CD4-positive, alpha-beta T cell (primary cell): ENCODE measurements at places on chromosomes 11 and 22.

DNA sequence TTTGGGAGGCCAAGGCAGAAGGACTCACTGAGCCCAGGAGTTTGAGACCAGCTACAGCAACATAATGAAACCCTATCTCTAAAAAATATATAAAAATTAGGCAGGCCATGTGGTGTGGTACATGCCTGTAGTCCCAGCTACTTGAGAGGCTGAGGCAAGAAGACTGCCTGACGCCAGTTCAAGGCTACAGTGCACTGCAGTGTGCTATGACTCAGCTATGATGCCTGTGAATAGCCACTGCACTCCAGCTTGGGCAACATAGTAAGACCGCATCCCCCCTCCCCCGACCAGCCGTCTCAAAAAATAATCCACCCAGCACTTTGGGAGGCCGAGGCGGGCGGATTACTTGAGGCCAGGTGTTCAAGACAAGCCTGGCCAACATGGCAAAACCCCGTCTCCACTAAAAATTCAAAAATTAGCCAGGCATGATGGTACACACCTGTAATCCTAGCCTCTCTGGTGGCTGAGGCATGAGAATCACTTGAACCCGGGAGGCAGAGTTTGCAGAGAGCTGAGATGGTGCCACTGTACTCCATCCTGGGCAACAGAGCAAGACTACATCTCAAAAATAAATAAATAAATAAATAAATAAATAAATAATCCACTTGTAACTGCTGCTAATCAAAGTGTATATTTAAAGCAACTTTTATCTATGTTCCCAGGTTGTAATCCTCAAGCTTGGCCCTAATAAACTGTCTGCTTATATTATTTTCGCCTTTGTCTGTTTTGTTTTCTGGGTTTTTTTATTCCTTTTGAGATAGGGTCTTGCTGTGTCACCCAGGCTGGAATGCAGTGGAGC, 7.8 kb downstream of the HPS5 start:
- no peak for DNase-seq

GRCh38 chr11:37748641-37749040, 1150.6 kb upstream of the RAG2 start:
- no peak for DNase-seq

DNA sequence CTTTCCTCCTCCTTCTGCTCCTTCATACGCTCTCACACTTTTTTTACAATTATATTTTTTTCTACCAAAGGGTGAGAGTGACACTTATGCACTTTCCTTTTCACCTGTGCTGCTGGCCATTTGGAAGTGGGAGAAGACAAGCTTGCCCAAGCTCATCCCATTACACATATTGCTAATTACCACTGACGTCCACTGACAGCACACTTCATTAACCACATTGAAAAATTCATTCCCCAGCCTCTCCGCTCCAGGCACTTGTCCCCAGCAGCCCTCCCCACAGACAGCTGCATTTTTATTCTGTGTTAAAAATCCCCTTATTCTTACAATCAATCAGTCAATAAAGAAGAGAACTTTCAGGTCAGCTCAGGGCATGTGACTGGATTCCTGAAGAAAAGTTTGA, 175.1 kb downstream of the LRRC4C start:
- no peak for DNase-seq

- no peak for DNase-seq
These were observed 78.7 kb upstream of the SUSD2 start for GRCh38 chr22:24102366-24103200.
